Activated CD8-positive, alpha-beta memory T cell treated with anti-CD3 and anti-CD28 coated beads for 1 hour (primary cell): ENCODE measurements at places on chromosomes 2 and 18.

DNA sequence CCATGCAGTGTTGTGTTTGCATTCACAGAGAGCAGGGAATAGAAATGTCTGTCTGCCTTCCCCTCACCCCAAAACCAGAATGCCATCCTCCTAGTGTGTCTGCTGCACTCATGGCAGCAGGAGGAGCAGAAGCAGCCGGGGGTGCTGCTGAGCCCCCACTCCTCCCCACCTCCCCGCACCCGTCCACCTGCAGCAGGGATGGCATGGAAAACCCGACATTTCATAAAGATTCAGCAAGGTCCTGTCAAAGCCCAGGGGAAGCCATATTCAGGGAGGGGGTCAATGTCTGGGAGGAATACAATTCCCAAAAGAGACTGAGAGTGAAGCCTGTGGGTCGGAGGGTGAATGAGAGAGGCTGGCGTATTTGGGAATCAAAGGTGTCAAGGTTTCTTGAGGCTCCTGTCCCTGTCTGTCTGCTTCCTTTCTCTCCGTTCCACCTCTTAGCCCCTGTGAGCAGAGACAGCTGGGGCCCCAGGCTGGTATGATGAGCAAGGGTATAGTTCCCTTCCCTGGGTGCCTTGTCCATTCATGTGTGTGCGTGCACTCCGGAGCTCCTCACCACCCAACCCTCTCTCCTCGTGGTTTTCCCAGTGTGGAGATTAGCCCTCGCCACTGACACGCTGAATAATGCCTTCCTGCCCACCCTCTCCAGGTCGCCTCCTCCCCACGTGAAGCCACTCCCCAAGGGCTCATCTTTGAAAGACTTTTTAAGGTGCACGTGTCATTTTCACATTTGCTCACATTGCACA, 133.5 kb upstream of the ZNF236 start:
- DNase-seq: no peak

DNA sequence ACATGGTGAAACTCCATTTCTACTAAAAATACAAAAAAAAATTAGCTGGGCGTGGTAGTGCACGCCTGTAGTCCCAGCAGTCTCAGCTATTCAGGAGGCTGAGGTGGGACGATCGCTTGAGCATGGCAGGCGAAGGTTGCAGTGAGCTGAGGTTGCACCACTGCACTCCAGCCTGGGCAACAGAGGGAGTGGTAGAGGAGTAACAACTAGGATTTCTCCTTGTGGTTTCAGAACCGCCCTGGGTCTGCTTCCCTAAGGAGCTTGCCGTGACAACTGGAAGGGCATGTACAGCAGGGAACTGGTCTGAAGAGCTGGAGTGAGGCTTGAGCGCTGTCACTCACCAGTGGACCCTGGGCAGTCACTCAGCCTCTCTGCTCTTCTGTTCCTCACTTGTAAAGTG, 29.1 kb downstream of the REEP1 start:
- no peak for DNase-seq

- DNase-seq: no peak
Observed at GRCh38 chr2:64204703-64205102, 60.5 kb upstream of the PELI1 start.

GRCh38 chr2:112725545-112726457, 5.0 kb downstream of the NT5DC4 start:
- no peak for DNase-seq

DNA sequence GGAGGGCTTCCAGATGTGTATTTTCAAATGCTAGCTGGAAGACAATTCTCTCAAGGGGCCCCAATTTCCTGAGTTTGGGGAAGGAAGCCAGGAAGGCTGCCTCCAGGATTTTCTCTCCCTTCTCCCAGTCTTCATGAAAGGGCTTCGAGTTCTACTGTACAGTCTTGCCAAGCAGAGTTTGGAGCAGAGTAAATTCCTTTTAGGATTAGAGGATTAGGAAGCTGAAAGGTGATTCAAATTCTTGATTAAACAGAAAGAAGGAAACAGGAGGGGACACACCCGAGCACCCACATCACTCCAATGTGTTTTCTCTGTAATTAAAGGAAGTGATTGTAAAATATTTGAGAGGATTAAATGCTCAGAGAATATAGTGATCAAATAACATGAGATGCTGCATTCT, 217.8 kb downstream of the SETBP1 start:
- no peak for DNase-seq

DNA sequence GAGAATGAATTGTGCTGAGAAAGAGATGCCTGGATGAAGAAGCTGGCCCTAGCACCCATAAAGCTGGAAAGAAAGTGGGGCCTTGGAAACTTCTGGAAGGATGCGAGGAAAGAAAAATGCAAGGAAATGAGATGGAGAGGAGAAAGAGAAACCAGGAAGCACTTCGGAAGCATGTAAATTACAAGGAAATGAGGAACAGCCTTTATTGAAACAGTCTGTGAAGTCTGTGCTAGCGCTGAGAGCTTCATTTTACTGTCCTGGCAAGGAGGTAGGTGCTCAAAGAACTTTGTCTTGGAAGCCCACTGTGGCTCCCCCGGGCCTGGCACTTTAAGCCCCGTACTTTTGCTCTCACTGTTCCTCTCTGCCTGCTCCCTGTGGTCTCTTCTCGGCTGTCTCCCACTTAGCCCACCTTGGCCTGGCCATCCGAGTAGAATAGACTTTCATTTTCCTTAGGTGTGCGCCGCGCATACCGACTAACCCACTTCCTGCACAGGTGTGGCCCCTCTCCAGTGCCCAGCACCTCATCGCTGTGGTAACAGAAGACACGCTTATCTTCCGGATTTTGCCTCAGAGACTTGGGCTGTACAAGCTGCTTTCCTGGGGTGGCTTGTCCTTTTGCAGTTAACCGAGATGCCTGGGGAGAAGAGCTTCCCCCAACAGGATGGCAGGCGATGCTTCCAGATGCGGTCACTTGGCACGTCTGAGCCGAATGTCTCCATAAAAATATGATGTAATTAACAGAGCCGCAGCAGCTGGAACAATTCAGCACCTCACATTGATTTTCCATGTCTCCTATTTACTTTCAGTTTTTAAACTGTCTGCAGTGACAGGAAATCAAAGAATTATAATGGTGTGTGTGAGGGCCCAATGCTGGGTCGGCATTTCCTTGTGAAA, 199.6 kb downstream of the HRH4 start:
- no peak for DNase-seq

- DNase-seq: no peak
Observed at GRCh38 chr2:159410276-159410675, 123.8 kb upstream of the WDSUB1 start.

DNA sequence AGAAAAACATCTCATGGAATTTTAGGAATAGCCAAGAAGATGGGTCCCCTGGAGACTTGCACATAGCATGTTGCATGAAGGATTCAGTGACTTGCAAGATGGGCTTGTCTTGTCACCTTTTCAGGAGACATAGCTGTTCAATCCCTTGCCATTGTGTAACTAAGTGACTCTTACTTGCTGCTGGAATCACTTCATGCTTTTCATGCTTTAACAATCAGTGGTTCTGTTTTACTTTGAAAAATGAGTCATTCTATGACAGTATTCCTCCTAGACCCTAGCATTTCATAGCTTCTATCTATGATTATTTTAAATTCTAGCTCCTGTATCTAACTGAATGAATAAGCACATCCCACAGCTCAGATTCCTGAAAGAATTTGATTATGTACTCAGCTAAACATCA, 2.8 kb downstream of the KYNU start:
- no peak for DNase-seq

DNA sequence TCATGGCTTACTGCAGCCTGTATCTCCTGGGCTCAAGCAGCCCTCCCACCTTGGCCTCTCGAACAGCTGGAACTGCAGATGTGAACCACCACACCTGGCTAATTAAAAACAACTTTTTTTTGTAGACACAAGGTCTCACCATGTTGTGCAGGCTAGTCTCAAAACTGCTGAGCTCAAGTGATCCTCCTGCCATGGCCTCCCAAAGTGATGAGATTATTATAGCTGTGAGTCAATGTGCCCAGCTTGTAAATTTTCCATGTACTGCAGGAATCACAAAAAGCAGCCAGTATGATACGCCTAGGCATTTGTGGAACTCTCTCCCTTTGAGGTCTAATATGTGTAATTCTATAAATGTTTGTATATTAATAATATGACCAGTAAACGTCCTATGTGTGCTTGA, 59.9 kb downstream of the MSH6 start:
- DNase-seq: no peak

GRCh38 chr2:65204461-65205210, 23.0 kb upstream of the ACTR2 start:
- no peak for DNase-seq

DNA sequence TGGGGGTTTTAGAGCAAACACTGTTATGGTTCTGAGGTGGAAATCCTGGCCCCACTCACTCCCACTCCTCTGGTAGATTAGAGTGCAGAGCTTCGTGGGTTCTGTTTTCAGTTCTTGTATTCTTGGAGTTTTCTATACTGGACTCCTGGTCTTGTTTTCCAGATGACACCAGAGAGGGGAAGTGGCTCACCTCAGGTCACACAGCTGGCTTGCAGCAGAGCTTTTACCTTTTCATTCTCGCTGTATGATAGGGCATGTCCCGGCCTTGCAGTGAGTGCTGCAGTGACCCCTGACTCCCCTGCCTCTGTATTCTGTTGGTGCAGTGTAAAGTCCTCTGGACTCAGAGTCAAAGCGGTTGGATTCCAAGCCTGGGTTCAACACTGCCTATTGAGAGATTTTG, 148.9 kb upstream of the MEX3C start:
- DNase-seq: no peak

DNA sequence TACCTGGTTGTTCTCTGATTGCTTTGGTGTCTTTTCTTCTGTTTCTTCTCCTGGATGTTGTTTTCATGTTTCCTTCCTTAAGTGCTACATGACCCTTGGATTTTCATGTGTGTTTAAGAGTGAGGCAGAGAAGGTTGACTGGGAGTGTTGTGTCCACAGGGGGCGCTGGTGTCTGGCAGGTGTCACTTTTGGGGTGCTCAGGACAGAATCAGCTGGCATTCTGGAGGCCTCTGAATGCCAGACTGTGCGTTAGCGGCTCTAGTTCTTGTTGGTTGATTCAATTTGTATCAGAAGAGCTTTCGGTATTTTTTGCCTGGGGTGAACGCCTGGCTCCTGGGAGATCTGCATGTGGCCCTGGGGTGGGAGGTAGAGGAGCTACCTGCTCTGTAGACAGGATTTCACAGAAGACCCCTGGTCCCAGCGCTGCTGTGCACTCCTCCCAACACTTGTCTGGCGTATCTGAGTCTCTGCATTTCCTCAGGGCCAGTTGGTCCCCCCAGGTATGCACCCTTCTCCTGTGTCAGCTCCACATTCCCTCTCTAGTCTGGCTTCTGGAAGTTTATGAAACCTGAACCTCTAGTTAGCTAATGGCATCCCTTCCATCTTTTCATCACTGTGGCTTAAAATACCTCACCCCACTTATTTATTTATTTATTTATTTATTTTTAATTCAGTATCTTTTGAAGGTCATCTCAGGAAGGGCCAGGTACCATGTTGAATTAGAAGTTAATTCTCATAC, 1.1 kb downstream of the GREB1 start:
- no peak for DNase-seq

DNA sequence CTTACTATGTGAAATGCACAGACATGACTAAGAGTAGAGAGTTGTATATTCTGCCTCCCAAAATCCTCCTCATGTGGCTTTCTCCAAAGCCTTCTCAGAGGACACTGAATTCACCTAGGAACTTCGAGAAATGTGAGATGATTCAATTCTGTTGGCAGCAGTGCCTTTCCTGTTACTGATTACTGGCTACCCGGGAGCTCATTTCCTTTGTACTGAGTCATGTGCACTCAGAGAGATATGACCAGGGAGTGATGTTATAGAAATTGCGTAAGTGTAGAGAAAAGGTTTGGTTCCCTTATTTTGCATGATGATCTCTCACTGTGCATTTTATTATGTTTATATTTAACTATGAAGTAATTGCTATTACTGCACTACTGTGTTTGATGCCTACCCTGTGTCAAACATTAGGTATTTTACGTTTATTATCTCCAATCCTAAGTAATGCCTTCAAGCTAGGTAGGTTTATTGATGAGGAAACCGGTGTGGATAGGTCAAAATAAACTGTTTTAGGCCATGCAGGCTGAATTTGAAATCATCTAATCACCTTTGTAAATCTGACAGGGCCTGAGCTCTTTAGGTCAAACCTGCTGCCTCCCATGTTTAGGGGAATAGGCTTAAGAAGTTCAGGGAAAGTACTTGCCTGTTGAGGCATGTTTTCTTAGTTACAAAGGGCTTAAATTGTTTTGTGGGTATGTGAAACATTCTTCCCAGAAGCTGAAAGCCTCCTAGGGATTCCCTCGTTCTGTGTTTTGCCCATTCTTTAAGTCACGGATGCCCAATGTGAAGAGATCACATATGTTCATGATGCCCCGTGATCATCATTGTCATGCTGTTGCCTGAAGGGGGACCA, 86.8 kb downstream of the FMNL2 start:
- no peak for DNase-seq

DNA sequence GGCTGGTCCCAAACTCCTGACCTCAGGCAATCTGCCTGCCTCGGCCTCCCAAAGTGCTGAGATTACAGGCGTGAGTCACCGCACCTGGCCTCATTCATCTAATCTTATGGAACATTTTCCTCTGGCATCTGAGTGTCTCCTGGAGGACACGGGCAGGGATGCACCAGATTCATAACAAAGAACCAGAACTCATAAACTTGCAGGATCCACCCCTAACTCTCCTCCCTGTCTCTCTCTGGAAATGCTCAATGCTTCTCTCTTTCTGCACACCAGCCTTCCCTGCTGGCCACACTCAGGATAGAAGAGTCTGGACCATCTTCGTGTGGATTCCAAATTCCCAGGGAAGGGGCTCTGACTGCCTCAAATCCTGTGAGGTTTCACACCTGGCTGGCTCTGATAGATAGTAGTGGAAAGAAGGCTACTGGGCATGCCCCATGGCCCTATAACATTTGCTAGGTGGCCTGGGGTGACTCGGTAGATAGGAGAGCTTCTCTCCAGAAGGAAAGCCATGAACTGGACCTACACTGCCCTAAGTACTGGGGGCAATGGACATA, 483.2 kb upstream of the GYPC start:
- no peak for DNase-seq
